ENCODE measurements at places on chromosomes 7 and 10.

- DNase-seq: no peak
Observed at GRCh38 chr7:27950123-27950522, 210.2 kb downstream of the TAX1BP1 start.

- DNase-seq: no peak
Observed at GRCh38 chr10:26361971-26362370, 76.2 kb upstream of the APBB1IP start.

- DNase-seq: no peak
Observed at GRCh38 chr10:121797490-121797889, 130.3 kb downstream of the ATE1 start.

DNA sequence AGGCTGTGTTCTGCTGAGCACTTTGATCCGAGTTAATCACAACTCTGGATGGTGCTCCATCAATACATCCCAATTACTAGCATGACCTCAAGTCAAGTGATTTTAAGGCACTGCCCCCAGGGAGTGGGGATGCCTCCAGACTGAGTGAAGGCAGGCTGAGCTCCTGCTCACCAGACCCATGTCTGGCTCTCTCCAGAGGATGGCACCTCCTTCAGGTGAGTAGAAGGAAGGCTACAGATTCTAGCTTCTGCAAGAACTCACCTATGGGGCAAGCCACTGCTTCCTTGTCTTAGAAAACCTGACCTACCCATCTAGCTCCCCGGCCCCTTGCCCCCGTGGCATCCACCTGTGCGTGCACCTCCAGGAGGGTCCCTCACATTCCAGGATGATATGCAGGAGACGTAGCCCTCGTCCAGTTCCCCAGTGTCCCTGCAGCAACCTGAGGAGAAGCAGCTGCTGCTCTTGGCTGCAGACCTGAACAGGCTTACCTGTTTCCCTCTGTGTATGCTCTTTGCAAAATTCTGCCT, 390.3 kb downstream of the GRID1 start:
- no peak for DNase-seq

DNA sequence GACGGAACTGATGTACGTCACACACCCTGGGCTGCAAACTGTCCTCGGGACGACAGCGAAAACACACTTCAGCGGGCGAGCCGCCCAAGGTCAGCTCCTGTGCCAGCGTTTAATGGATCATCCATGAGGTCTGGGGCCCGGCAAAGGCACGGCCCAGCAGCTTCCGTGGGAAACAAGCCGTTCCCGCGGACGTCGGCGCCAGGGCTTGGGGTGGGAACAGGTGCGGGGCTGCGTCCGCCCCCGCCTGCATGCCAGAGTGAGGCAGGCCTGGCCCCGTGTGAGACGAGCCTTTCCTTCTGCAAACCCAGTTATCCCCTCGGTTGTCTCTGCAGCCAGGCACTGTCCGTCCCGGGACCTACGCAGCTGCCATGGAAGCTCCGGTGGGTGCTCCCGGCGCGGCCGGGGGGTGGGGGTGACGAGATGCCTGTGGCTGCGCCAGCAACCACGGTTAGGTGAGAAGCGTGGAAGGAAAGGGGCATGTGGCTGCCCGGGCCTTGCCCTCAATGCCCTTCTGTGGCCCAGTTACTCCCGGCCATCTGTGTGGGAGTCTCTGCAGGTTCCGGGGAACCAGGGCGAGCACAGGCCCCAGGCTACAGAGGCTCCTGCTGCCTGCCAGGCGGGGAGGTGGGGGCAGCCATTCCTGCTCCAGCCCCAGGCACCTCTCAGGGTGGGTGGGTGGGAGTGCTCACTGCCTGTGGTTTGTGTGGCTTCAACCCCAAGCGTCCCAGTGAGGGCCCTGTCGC, 42.2 kb upstream of the PDGFA start:
- no peak for DNase-seq

GRCh38 chr7:47358944-47359588, 222.8 kb downstream of the TNS3 start:
- DNase-seq: no peak

DNA sequence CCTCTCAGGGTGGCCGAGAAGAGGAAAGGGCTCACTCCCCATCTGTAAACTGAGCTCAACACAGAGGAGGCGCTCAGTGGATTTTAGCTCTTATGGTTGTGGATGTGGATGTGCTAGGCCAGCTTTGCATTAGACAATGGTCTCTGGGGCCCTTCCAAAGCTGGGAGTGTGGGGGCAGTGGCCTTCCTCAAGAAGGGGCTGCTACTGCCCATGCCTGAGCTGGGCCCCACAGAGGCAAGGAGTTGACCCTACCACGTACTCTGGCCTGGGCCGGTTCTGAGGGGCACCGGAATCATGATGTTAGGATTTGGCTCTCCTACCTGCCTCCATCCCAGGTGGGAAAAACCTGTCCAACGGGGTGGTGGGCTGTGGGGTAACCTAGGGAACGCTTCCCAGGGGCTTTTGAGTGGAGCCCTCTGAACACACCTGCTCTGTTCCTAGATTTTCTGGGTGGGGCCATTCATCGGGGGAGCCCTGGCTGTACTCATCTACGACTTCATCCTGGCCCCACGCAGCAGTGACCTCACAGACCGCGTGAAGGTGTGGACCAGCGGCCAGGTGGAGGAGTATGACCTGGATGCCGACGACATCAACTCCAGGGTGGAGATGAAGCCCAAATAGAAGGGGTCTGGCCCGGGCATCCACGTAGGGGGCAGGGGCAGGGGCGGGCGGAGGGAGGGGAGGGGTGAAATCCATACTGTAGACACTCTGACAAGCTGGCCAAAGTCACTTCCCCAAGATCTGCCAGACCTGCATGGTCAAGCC, 11.5 kb downstream of the AQP1 start:
- DNase-seq: no peak

- DNase-seq: no peak
Observed at GRCh38 chr7:130909881-130910672, 176.1 kb upstream of the KLF14 start.

GRCh38 chr10:96700374-96701099, 19.8 kb downstream of the PIK3AP1 start:
- DNase-seq: no peak

GRCh38 chr7:68692511-68692910, 905.8 kb upstream of the AUTS2 start:
- no peak for DNase-seq

DNA sequence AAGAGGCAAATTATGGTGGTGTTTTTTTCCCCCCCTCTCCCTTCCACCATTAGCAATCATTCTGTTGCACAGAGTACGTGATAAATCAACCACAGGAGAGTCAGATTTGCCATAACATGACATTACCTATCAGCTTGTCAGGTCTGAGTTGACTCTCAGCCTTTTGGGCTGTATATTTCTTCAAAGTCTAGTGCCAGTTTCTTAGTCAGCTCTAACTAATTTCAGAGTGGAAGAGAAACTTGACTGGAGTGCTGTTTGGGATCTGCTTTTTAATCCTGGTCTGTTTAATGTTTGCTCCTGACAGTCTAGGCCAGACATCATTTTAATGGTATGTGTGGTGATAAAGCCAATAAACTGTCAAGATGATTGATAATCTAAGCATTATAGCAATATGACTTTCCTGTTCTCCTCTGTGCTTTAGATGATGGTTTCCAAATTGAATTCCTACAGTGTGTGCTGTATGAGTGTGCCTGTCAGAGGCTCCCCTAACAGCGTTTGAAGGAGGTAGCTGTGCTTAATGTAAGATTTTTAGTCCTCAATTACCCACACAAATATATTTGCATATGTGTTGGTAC, 76.9 kb downstream of the LRMDA start:
- no peak for DNase-seq

DNA sequence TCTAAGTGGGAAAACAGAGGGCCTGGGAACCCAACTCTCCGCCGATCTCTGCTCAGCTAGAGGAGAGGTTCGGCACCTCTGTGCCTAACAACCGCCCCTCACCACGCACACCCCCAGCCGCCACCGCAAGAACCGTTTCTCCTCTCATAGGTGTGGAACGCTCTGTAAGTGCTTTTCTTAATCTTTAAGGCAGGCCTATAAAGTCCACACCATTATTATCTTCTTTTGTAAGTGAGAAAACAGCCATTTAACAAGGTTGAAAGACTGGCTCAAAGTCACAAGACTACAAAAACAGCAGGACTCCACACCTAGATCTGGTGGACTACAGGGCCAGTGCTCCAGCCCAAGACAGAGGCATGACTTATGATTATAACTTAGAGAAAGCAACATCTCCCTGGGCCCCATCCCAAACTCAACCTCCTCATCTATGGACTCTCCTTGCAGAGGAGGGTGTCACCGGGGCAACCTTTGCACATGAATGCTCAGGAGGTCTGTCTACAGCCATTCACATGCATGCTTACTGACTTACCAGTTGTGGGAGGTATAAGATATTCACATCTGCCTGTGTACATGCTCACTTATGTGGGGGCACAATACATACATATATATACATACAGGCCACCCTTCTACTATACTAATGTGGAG, 7.9 kb upstream of the NKX2-3 start:
- DNase-seq: no peak

DNA sequence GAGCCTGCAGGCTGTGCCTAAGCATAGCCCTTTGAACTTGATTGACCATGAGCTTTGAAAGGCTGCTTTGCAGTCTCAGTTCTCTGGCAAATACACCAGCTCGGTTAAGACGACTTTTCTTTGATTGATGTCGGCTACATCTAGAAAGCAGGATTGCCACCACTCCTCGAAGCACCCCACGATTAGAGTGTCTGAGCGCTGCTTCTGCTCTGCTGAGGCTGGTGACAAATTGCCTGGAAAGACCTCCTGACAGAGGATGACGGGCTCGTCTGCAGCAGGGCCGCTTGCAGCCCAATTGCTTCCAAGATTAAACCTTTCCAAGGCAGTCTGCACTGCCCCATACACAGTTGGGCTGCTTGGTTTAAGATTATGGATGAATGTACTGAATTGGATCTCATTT, 182.0 kb downstream of the CUX1 start:
- DNase-seq: no peak

All from BJ (cell line).